Activated CD4-positive, alpha-beta T cell treated with anti-CD3 and anti-CD28 coated beads, Interleukin-2, amount 50 U/mL, for 1 hour (primary cell): ENCODE measurements at places on chromosomes 2 and 18.

DNA sequence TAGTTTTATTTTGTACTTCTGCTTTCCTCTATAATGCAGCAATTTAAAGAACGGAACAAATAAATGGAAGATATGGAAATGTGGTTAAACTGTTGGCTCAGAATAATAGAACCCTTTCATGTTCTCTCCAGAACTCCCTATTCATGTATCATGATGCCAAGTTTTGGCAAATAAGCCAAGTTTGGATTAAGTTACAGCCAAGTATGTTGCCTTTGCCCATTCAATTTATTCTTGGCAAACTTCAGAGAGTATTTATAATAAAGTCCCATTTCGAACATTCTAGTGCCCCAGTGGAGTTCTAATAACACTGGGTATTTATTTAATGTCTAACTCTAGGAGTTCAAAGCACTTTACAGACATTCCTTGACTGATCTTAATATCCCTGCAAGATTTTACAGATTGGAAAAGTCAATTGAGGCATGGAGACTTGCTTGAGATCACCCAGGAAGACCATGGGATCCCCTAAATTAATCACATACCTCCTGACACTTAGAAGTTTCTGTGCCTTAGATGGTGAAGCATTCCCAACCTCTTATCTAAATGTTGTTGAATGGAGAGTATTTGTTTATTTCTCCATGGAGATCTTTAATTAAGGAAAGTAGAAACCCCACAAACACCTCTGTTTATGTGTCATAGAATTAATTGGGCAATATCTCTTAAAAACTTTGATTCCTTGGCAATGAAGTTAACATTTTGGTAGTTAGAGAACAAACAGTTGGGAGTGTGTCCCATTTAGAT lies 106.7 kb downstream of the ACKR3 start:
- DNase-seq, result no peak

GRCh38 chr18:13474907-13475545 lies 251.3 kb downstream of the FAM210A start:
- no peak for DNase-seq

DNA sequence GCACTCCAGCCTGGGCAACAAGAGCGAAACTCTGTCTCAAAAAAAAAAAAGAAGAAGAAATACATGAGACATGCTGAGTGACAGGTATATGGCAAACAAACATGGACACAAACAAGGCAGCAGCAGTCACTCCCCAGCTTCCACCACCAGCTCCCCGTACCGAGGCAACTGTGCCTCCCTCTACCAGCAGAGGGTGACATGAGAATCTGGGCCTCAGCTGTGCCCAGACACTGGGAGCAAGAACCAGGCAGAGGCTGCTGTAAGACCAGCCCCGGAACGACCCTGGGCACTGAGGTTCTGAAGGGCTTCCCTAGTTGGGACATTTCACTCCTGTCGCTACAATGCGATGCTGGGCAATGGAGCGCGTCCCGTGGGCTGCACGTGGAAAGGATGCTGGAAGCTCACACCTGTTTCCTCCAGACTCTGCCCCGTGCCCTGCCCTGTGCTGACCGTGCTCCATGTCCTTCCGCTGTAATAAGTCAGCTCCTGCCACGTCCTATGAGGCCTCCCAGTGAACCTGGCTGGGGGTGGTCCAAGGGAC lies 37.1 kb downstream of the BOK start:
- DNase-seq, result peak; percentile 8

DNA sequence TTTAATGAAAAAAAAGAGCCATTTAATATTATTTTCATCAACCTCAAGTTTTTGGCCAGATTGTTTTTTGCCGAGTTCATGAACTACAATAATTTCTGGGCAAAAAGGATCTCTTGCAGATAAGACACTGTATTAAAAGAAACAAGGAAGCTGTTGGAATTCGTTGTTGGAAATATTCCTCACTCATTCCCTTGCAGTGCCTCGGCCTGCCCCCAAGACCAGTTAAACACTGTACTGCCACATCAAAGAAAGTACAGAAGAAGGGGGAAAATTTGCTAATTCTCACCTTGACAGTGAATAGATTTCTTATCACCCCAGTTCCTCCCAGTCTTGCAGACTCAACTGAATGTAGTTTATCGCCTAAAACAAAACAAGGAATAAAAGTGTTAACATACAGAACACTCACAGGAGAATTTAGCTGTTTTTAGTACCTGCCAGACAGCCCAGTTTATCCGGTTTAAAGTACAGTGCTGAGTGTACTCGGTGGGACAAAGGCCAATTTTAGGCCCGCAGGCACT lies 1.2 kb downstream of the IDH1 start:
- no peak for DNase-seq

- no peak for DNase-seq
Measured at GRCh38 chr2:154700136-154700535, 1.6 kb downstream of the KCNJ3 start.
